ENCODE measurements at places on chromosomes 7 and 10. TPM values are rescaled to one million over a fixed set of nuclear protein-coding genes. Genes with fewer than 3 reads are reported as not detected.
A peak's percentile ranks its signal among the peaks of the same experiment; 100 is the strongest.

The RAB19 gene
- total RNA-seq, result 3.6 TPM

The PON3 gene
- not detected for total RNA-seq

The OPN4 gene
- total RNA-seq, result not detected

The TUBAL3 gene
- not detected for total RNA-seq

The MOGAT3 gene
- total RNA-seq, result not detected

The TMEM225B gene
- 0.26 TPM for total RNA-seq

The CLRN3 gene
- not detected for total RNA-seq

The ZNF716 gene
- total RNA-seq, result not detected

DNA sequence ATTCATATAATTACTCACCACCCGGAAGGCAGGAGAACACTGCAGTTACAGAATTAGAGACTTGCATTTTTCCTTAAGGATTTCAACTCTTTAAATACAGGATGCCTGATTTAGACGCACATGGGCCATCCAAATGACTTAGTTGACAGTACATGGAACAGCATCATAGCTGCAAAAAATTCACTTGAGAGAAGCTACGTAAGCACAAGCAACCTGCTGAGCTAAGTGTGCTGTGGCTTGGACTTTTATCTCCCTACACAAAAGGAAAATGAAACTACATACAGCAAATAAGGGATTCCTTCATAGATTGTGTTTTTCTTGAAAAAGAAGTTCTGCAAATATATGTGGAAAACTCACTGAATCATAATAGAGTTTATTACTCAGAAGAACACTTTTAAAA lies 152.6 kb downstream of the POU6F2 start:
- no peak for DNase-seq

GRCh38 chr7:117848941-117849340 lies 24.3 kb downstream of the CTTNBP2 start:
- no peak for DNase-seq

- DNase-seq, result no peak
Measured at GRCh38 chr10:24982319-24983112, 30.1 kb upstream of the PRTFDC1 start.

GRCh38 chr7:157690833-157691585 lies 354.2 kb downstream of the DNAJB6 start:
- DNase-seq, result peak; percentile 94

- DNase-seq, result no peak
Measured at GRCh38 chr7:6228361-6229229, 43.8 kb downstream of the CYTH3 start.

- no peak for DNase-seq
Measured at GRCh38 chr7:143145-143751, 49.1 kb upstream of the FAM20C start.

DNA sequence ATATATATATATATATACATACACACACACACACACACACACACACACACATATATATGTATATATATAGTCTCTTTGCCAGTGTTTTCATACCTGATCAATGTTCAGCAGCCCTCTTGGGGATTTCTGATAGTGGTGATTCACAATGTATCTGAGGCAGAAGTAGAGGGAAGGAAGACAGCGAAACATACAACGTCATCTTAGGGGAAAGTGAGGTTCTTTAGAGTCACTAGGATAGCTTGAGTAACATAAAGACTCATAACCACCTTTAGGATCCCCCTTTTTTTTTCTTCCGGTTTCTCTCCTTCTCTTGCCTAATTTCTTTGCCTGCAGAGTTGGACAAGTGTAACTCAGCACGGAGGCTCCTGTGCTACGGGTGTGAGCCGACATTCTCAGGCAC lies 56.6 kb downstream of the PODXL start:
- no peak for DNase-seq

- DNase-seq, result no peak
Measured at GRCh38 chr7:22049766-22050500, 104.2 kb upstream of the CDCA7L start.

DNA sequence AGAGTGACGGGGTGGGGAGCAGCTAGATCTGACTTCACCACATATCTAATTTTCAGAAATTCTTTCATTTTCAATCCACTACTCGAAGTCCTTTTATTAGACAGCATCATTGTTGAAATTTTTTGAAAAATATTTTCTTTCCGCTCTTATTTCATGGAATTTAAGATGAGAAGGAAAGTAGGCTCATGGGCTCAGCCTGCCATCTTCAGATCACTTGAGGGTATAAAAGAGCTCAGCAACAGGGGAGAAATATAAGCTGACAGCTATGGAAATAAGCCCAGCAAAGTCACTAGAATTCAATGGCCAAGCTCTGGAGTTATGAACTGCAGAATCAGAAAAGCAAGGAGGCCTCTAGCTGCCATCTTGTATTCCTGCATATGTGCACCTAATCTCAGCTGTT lies 389.1 kb downstream of the XPNPEP1 start:
- DNase-seq, result no peak

GRCh38 chr7:99393355-99394187 lies 14.8 kb downstream of the PDAP1 start:
- DNase-seq, result no peak

GRCh38 chr10:92692080-92692671 lies 2.4 kb downstream of the HHEX start:
- DNase-seq, result peak; percentile 84

GRCh38 chr10:107611115-107611514 lies 446.6 kb upstream of the SORCS1 start:
- DNase-seq, result no peak

GRCh38 chr7:157932498-157933218 lies 595.9 kb downstream of the DNAJB6 start:
- peak; percentile 9 for DNase-seq

- DNase-seq, result no peak
Measured at GRCh38 chr10:6171881-6172695, 30.6 kb upstream of the PFKFB3 start.

DNA sequence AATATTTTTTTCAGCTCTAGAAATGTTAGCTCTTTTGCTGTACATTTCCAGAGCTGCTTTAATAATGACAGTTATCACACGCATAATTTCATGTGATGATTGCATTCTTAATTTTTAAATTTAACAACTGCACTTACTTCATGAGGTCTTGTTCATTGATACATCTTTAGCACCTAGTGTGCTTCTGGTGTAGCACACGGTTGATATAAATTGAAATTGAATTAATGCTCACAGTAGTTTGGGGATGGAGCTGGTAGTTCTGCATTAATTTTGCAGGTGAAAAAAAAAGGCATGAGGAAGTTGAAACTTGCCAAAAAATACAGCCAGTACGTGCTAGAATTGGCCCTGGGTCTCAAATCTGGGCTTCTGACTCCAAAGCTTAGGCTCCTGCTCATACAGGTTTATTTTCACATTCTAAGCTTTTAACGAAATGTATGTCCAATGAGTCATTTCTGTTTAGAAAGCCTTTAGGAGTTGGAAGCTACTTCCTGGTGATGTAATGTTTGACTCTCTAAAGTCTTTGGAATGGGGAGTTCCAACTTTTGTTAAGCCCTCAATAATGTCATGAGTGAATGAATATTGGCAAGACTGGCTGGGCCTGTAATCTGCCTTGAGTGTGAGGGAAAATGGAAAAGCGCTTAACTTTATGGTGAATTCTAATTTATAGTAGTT lies 62.5 kb downstream of the DAGLB start:
- DNase-seq, result no peak

Measured in endodermal cell (in vitro differentiated cells).